ENCODE measurements at places on chromosomes 4 and X.

GRCh38 chr4:168584321-168584771 lies 87.5 kb downstream of the PALLD start:
- no peak for DNase-seq

DNA sequence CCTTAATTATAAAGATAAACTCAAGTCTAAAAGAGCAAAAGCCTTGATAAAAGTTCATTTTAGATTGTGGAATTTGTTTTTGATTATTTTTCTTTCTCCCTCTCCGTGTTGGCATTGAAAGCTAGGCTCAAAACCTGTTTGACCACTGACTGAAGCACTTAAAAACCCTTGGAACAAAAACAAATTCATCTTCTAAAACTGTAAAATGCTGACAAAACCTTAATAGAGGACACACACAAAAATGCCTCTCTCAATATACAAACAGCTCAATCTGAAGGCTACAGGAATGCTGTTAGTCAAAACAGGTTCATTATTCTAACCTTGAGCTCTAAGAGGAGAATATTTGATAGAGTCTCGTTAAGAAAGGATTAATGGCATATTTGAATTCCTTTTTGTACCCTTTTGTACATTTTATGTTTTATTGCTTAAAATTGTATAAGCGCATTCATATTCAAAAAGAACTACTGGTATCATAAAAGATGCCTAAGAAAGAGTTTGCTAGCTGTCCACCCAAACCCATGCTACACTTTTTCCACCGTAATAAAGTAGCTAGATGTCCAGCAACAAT lies 74.3 kb upstream of the NAP1L5 start:
- no peak for DNase-seq

DNA sequence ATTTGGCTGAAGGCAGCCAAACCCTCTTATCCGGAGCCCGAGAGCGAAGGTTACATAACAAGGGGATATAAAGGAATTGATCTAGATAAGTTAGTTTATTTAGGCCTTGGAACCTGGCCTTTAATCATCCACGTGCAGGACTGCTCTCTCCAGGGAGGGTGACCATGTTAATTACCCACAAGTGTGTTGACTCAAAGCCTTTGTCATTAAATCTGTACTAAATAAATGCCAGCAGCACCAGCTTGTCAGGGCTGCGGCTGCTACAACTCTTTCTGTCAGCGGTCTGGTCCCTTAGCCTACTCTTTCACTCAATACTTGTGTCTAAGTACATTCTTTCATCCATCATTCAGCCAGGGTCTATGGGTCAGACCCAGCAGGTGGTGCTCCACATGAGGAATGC lies 206.1 kb downstream of the TBCK start:
- no peak for DNase-seq

GRCh38 chr4:66959207-66959606 lies 586.1 kb downstream of the CENPC start:
- no peak for DNase-seq

- DNase-seq: no peak
Observed at GRCh38 chr4:83112678-83113428, 1.7 kb downstream of the PLAC8 start.

DNA sequence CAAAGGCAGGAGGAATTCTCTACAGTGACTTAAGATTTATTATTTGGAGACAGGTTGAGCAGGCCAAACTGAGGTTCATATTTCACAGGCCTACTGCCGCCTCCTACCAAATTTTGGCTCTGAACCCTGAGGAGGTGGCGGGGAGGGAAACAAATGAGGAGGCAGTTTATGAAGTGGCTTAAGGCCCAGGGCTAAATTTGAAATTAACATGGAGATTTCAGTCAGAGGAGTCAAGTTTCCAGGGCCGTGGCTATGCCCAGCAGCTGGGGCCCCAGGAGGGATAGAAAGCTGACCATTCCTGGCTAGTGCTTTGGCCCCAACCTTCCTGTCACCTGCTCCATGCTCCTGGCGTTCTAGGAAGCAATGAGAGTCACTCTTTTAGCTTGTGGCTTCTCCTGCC lies 73.4 kb upstream of the ARHGAP36 start:
- no peak for DNase-seq

- DNase-seq: no peak
Observed at GRCh38 chr4:124948976-124949597, 236.6 kb upstream of the ANKRD50 start.

- DNase-seq: no peak
Observed at GRCh38 chr4:121189326-121190215, 25.4 kb upstream of the TNIP3 start.

GRCh38 chr4:121034017-121034416 lies 38.3 kb downstream of the NDNF start:
- DNase-seq: no peak

GRCh38 chr4:15510961-15511360 lies 41.3 kb downstream of the CC2D2A start:
- no peak for DNase-seq

- DNase-seq: no peak
Observed at GRCh38 chrX:121179972-121180371, 132.6 kb downstream of the GLUD2 start.

DNA sequence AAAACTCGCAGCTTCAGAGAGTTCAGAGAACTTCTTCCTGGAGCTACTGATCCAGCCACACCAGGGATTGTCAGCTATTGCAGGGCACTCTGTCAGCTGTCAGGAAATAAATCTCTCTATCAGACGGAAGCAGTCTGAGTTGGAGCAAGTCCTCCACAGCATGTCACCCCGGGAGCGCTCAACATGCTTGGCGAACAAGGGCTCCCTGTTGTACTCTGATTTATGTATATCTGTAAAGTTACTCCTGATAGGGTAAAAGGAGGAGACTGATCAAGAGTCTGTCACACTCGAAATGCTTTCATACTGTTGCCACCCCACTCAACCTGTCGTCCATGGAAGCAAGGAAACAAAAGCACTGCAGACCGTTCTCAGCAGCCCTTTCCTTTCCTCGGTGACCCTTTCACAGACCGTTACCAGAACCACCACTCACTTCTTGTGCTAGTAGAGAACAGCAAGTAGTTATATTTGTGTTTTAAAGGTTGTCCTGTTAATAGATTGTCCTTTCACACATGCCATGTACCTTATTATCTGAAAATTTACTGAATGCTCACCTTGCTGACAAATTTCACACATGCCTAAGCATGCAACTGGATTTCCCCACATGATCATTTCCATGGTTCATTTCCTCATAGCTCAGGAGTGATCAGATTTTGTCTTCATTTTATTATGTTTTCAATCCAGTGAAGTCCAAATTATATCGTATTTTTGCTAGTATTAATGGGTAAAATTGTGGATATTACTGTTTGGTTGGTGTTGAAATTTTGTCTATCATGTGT lies 2108.9 kb upstream of the TENM3 start:
- DNase-seq: peak; percentile 45

DNA sequence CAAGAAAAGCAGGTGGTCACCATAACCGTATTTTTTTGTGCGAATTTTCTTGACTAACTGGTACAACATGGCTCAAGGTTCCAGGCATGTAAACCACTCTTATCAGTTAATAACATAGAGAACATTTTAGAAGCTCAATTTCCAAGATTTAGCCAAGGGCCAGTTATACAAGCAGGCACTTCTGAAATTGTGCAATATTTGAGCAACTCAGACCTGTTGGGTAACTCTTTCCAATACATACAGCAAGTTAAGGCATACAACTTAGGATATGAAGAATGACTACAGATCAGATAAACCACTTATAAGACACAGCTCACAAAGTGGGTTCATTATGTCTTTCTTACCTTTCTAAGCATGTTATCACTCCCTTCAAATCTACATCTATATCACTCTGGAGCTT lies 43.9 kb downstream of the ZNF280C start:
- DNase-seq: no peak

- DNase-seq: no peak
Observed at GRCh38 chr4:158376106-158376840, 145.4 kb upstream of the RXFP1 start.

GRCh38 chr4:104413487-104413886 lies 81.2 kb downstream of the CXXC4 start:
- no peak for DNase-seq

DNA sequence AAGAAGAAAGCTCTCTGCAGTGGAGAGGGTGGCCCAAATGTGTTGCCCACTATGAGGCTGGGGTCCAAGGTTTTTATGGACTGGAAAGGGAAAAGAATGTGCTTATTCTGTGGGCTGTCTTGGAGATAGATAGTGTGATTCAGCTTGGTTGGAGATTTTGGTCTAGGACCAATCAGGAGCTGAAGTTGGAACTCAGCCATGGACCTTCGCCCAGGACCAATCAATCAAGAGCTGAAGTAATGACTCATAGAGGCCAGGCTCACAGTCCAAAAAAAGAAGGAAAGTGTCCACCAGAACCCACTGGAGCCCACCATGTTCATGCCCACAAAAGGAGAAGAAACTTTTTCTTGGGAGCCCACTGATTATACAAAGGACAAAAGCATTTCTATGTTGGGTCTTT lies 369.5 kb downstream of the UBE2NL start:
- no peak for DNase-seq

DNA sequence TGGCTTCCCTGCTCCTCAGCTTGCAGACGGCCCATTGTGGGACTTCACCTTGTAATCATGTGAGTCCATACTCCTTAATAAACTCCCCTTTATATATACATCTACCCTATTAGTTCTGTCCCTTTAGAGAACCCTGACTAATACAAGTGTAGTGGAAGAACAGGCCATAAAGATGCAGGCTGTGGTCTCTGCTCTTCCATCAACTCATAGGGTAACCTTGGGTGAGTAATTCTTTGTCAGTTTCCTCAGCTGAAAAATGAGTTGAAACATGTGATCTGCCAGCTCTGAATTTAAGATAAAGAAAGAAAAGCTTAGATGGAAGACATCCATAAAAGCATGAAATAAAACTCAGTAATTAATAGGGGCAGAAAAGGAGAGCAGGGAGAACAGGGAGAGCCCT lies 103.6 kb downstream of the ENOX2 start:
- no peak for DNase-seq

DNA sequence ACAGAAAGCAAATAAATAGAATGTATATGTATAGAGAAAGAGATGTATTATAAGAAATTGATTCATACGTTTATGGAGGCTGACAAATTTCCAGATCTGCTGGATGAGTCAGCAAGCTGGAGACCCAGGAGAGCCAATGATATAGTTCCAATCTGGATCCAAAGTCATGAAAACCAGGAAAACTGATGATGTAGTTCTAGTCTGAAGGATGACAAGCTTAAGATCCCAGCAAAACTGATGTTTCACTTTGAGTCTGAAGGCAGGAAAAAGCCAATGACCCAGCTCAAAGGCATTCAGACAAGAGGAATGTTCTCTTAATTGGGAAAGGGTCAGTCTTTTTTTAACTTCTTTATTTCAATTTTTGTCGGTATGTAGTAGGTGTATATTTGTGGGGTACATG lies 102.6 kb downstream of the LHFPL1 start:
- DNase-seq: no peak

DNA sequence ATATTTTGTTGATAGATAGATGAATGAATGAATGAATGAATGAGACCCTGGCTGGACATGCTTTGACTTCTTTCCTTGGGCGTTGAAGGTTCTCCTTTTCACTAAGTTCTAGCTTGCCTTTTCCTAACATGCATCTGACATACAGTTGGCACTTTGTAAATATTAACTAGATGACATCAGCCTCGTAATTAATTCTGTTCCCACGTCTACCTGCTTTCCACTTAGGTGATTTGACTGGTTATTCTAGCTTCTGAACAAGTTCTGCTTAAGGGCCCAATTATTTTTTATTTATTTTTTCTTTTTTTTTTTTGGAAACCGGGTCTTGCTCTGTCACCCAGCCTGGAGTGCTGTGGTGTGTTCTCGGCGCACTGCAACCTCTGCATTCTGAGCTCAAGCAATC lies 13.9 kb upstream of the RASL11B start:
- no peak for DNase-seq

- DNase-seq: no peak
Observed at GRCh38 chrX:29237972-29238371, 650.7 kb downstream of the IL1RAPL1 start.

DNA sequence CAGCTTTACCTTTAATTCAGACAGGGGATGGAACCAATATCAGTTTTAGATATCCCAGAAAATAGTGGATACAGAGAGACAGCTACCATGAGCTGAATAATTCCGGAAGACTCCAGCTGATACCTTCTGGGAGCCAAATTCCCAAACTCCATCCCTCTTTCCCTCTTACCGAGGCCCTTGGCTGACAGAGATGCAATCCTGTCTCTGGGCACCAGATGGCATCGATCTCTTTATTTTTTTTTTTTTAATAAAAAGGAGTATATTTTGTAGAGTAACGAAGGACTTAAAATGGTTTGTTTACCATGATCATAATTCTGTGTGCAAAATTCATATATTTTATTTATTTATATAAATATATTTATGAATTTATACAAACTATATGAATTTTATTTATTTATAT lies 31.0 kb downstream of the RAB40A start:
- no peak for DNase-seq

GRCh38 chr4:76198411-76199237 lies 15.0 kb downstream of the SCARB2 start:
- peak; percentile 79 for DNase-seq

DNA sequence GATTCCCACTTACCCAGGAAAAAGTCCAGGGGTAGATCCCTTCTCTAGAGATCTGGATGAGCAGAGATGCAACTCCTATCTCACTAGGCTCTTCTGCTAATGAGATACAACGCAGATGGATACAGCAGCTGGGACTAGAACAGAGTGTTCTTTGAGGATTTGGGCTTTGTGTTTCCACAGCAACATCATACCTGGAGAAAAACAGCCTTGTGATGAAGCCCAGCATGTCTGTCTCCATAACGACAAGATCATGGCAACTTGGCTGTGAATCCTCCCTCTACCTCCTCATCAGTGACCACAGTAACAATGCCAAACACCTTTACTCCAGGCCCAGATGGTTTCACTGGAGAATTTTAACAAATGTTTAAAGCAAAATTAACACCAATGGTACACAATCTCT lies 80.1 kb downstream of the RCHY1 start:
- DNase-seq: no peak

DNA sequence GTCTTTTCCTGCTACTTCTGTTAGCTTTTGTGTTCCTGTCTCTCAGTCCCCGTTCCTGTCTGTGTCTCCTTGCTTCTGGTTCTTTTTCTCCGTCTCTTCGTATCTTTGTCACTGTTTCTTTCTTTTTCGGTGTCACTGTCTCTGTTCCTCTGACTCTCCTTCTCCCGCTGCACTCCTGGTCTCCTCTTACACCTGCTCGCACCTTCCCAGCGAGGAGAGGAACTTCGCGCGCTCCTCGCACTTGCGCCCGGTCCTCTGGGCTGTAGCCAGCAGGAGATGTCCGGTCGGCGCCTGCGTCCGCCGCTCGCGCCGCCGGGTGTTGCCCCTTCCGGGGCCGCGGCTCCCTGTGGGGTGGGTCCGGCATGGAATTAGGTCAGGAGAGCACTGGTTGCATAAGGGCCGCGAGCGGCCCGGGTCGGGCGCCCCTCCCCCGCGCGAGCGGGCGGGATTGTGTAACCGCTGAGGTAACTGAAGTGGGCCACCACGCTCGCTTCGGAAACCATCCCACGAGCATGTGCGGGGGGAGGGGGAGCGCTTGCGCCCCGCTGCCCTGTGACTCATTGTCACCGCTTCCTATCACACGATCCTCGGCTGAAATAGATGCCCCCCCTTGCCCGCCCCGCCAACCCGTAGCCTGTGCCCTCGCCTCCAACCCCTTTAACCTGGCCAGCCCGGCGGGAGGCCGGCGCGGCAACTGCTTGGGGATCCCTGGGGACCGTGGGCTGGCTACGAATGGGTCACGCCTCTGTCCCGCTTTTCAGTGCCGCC lies 1.6 kb downstream of the LONRF3 start:
- peak; percentile 13 for DNase-seq

Measured in BE2C (cell line).